Psoas muscle (tissue), 8 donors: ENCODE measurements at places on chromosomes 7 and 10. TPM values are rescaled to one million over a fixed set of nuclear protein-coding genes. Genes with fewer than 3 reads are reported as not detected.

GRCh38 chr10:102420181-102420713, 389 bp upstream of the FBXL15 start:
- peaks cover 20% of the 10 kb centered on the region for H3K4me1 ChIP-seq
- H3K27ac ChIP-seq: peak overlapping the region; percentile 87
- DNase-seq: no peak
- H3K4me3 ChIP-seq: peak overlapping the region; percentile 98

- no peak overlapping the region for H3K27ac ChIP-seq
- no peak for DNase-seq
- H3K36me3 ChIP-seq: no peaks in the 10 kb centered on the region
- no peaks in the 10 kb centered on the region for H3K4me1 ChIP-seq
Measured at GRCh38 chr7:121605317-121605680, 209.2 kb upstream of the FAM3C start.

GRCh38 chr10:98446661-98447221, at the start of gene HPS1:
Gene HPS1, minus strand, starts transcription at chr10:98446935. Its CDS starts 3,695 bp downstream, at chr10:98443240.
- peak within 1 kb of the TSS; percentile 89 for H3K4me3 ChIP-seq
- peaks cover 5% of the 10 kb centered on the region for H3K36me3 ChIP-seq

DNA sequence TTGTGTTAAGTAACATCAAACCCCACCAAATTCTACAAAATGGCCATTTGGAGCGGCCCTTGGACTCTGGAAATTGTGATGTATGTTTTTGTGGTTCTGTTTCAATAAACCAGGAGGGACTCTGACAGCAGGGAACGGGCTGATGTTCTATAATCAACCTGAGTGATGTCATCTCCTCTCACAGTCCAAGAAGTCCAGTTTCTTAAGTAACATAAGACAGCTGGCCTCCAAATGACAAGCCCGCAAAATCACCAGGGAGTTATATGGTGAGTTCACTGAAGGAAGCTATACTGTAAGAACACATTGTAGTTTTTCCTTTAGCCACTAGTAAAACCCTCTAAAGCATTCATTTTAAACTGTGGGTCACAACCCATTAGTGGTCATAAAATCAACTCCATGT, 34.0 kb downstream of the GOT1 start:
- H3K4me3 ChIP-seq: no peak overlapping the region
- H3K36me3 ChIP-seq: peaks cover 46% of the 10 kb centered on the region
- H3K27me3 ChIP-seq: no peaks in the 10 kb centered on the region
- peak overlapping the region; percentile 84 for H3K27ac ChIP-seq
- H3K4me1 ChIP-seq: peaks cover 15% of the 10 kb centered on the region

GRCh38 chr7:128837521-128837921, 7.3 kb downstream of the FLNC start:
- peak overlapping the region; percentile 35 for H3K4me3 ChIP-seq
- H3K27ac ChIP-seq: peak overlapping the region; percentile 100
- H3K4me1 ChIP-seq: peaks cover 56% of the 10 kb centered on the region
- no peaks in the 10 kb centered on the region for H3K27me3 ChIP-seq

DNA sequence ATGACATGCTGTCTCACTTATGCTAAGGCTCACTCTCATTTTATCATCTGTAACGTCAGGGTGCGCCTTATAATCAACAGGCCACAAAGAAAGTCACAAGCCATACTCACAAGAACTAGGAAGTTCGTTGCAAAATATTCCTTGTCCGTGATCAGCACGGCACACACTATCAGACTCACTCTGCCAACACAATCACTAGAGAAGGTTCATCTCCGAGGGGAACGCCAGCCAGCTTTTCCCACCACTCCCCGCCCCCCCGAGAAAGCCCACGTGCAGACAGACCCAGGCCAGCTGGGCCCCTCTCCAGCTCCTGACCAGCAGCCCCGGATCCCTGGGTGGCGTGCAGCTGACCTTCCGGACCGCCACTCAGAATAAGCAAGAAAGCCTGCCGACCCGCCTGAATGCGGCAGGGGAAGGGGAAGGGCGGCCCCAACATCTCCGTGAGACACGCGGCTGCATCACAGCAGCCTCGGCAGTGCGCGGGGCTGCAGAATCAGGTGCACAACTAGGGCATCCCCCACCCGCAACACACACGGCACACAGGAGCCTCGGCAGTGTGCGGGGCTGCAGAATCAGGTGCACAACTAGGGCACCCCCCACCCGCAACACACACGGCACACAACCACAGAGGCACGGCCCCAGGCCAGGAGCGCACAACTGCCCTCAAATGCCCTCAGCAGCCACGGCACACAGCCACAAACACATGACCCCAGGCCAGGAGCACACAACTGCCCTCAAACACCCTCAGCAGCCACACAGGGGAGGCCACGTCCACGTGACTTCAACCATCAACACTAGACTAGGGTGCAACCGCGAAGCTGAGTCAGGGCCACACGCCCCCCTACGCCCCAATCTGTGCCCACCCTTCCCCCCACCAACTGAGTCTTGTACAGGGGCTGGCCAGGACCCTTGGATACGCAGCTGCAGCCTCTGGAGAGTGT, 2.5 kb upstream of the GPR146 start:
- peak; percentile 49 for DNase-seq
- no peaks in the 10 kb centered on the region for H3K27me3 ChIP-seq
- H3K4me3 ChIP-seq: no peak overlapping the region
- H3K4me1 ChIP-seq: peaks cover 38% of the 10 kb centered on the region
- no peak overlapping the region for H3K27ac ChIP-seq

GRCh38 chr7:36735172-36735571, 10.9 kb upstream of the AOAH start:
- H3K27ac ChIP-seq: no peak overlapping the region

- no peaks in the 10 kb centered on the region for H3K36me3 ChIP-seq
- no peaks in the 10 kb centered on the region for H3K4me1 ChIP-seq
- no peak overlapping the region for H3K27ac ChIP-seq
- no peaks in the 10 kb centered on the region for H3K27me3 ChIP-seq
- H3K4me3 ChIP-seq: no peak overlapping the region
Measured at GRCh38 chr7:108376206-108376605, 80.0 kb downstream of the NRCAM start.

DNA sequence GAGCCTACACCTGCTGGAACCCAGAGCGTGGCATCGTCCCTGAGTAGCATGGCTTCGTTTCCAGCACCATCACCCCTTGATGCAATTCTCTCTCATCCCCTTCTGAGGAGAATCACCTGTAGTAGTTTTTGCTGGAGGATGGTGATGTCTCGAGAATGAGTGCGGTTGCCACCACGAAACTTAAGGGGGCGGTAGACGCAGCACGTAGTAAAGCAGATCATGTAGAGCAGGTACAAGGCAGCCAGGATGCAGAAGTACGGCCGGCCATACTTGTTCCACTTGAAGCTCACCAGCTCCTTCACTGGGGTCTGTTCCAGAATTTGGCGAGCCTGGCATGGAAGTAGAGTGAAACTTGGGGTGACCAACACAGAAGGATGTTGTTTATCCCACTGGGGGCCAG, 8.1 kb downstream of the TRPV5 start:
- DNase-seq: no peak
- no peaks in the 10 kb centered on the region for H3K27me3 ChIP-seq
- H3K4me1 ChIP-seq: no peaks in the 10 kb centered on the region
- H3K27ac ChIP-seq: no peak overlapping the region
- no peak overlapping the region for H3K4me3 ChIP-seq

DNA sequence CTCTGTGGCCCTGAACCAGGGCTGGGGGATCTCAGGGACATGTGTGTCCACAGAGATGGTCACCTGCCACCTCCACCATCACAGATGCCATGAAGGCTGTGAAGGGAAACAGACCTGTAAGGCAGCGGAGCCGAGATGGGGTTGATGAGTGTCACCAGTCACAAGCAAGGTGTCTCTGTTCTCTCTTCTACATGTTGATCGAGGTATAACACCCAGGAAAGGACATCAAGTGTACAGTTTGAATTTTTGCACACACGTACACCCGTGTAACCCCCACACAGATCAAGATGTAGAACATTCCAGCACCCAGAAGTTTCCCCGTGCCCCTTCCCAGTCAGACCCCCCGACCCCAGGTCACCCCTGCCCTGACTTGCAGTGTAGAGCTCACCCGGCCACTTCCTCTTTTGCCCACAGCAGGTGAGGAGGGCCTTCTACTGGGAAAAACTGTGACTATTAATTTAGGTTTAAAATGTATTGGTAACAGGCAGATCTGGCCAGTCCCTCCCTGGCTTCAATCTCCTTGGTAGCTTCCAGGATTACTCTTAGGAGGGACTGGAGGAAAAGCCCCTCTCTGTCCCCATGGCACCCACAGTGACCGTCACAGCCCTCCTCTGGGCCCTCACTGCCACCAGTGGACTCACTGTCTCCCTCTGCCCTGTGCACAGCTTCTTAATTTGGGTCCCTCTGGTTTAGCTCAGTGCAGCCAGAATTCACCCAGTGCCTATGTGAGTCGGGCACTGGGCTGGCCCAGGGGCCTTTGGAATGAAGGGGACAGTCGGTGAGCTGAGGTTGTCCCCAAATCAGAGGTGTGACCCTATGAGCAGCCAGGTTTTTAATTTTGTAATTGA, 108.2 kb downstream of the LHPP start:
- H3K4me1 ChIP-seq: peaks cover 16% of the 10 kb centered on the region
- no peaks in the 10 kb centered on the region for H3K36me3 ChIP-seq
- DNase-seq: no peak

DNA sequence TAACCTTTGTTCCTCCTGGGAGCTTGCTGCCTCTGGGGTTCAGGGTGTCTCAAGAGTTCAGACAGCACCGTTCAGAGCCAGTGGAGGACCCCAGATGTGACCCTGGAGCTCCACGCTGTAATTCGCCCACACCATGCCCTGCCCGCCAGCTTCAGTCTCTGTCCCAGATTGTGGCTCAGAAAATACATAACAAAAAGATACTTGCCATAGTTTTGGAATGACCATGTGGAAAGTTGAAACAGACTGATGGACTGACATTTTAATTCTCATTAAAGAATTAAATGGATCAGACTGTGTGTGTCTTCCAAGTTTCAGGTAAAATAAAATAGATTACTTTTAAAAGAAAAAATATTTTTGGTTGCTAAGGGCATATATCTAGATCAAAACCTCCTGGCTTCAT, 174.7 kb upstream of the TNS3 start:
- no peak overlapping the region for H3K27ac ChIP-seq
- H3K27me3 ChIP-seq: no peaks in the 10 kb centered on the region

- H3K4me3 ChIP-seq: peak overlapping the region; percentile 95
- H3K27me3 ChIP-seq: no peaks in the 10 kb centered on the region
- DNase-seq: no peak
- H3K36me3 ChIP-seq: peaks cover 39% of the 10 kb centered on the region
- H3K4me1 ChIP-seq: peaks cover 14% of the 10 kb centered on the region
Measured at GRCh38 chr7:151343516-151343915, 1.9 kb downstream of the NUB1 start.

DNA sequence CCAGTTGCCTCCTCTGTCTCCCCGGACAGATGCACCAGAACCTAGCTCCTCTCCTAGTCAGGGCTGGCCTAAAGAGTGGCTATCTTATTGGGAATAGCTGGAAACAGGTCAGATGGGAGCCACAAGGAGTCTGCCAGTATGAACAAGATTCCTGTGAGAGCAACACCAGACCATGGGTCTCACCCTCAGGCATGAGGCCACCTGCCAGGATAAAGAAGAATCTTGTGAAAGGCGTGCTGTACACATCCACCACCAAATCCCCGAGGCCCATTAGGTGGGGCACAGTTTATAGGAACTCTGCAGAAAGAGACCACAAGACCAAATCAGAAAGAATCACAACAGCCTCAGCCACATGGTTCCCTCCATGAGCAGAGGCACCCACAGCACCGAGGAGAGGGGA, 325.9 kb downstream of the TNS3 start:
- H3K36me3 ChIP-seq: no peaks in the 10 kb centered on the region
- no peak for DNase-seq
- no peaks in the 10 kb centered on the region for H3K27me3 ChIP-seq
- no peak overlapping the region for H3K27ac ChIP-seq
- peaks cover 6% of the 10 kb centered on the region for H3K4me1 ChIP-seq

The SRRM3 gene
- 0.69 TPM for total RNA-seq

The ZPBP gene
- not detected for total RNA-seq

The OPN4 gene
- 0.12 TPM for total RNA-seq

The C10orf90 gene
- not detected for total RNA-seq

The LIPJ gene
- total RNA-seq: 0.30 TPM

The FAM204A gene
- total RNA-seq: 45.3 TPM

The SPDYE2 gene
- not detected for total RNA-seq
